HEK293T (cell line): ENCODE measurements at places on chromosomes 4 and X.
A peak's percentile ranks its signal among the peaks of the same experiment; 100 is the strongest.

DNA sequence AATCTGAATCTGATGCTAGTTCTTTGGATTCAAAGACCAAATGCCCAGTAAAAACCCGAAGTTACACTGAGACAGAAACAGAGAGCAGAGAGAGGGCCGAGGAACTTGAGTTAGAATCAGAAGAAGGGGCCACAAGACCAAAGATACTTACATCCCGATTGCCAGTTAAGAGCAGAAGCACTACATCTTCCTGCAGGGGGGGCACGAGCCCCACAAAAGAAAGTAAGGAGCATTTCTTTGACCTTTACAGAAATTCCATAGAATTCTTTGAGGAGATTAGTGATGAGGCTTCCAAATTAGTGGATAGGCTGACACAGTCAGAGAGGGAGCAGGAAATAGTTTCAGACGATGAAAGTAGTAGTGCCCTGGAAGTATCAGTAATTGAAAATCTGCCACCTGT, 309.3 kb downstream of the ANK2 start:
- no peak for DNase-seq

- DNase-seq = no peak
Measured at GRCh38 chr4:24774452-24774851, 20.9 kb upstream of the SOD3 start.

GRCh38 chr4:117692538-117692937, 341.7 kb upstream of the NDST3 start:
- DNase-seq = no peak

DNA sequence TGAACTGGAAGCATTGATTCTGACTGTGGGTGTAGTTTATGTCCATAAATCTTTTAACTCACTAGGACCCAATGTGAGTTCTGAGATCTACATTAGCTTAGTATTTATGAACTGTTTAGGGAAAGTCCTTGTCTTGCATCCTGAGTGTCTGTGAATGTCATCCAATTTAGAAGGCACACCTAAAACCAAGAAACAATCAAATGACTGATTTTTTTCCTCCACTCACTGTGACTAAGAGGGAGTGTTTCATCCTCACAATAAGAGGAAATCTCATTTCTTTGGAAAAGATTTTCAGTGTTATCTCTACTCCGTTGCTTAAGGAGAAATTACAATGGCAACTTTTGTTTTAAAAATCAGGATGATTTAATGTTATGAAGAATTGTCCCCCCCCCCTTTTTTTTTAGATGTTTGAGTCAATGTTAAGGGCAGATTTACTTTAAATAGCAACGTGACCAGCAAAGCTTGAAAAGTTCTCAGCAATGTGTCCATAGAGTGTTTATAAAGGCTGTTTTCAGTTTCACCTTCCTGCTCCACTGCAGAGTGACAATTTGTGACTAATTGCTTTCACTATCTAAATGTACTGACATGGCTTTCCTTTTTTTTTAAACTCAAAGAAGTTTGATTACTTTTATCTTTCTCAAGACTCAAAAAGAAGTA, 173.0 kb downstream of the SPCS3 start:
- no peak for DNase-seq

GRCh38 chr4:104531390-104531789, 36.7 kb upstream of the CXXC4 start:
- no peak for DNase-seq

DNA sequence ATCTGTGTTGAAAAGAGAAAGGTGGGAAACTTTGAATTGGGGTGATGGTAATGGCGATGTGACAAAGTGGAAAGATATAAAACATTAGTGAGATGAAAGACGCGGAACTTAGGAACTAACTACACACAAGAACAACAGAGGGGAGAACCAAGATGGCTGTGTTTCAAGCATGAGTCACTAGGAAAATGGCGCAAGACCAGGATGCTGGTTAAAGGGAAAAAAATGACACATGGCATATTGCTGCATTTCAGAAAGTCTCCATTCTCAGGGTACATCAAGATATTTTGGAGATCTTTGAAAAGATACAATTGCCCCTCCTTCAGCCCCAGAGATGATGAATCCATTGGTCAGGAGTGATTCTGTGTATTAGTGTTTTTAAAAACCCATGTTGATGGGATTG, 164.4 kb downstream of the FBXO8 start:
- DNase-seq = no peak

DNA sequence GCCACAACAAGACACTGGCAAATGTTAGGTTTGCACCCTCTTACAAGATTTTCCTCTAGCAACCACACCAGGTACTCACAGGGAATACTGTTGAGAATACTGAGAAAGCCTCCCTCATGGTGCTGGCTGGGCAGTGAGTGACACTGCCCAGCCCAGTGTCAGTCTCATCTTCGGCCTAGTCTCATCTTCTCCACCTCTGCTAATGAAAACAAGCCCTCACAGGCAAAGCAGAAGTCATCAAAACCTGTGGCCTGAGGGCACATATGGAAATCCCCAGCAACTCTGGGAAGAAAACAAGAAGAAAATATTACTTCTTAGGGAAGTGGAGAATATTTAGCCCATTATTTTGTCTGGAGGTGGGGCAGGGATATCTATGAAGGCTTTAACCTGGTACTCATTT, 7.9 kb upstream of the ADAM29 start:
- no peak for DNase-seq

DNA sequence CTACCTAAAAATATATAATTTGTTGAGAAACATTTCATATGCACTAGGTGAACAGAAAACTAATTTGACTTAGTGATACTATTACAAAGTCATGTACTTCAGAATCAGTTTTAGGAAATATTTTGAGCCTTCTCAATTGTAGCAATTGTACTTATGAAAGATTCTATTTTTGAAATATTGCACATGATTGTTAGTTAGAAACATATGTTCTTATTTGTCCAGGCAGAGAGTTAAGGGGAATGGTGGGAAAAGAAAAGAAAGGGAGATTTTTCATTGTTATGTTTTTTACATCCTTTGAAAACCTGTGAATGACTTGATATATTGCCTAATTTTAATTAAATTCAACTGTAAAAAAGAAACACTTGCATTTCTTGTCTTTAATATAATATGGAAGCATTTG, 66.0 kb downstream of the GLRB start:
- DNase-seq = no peak

DNA sequence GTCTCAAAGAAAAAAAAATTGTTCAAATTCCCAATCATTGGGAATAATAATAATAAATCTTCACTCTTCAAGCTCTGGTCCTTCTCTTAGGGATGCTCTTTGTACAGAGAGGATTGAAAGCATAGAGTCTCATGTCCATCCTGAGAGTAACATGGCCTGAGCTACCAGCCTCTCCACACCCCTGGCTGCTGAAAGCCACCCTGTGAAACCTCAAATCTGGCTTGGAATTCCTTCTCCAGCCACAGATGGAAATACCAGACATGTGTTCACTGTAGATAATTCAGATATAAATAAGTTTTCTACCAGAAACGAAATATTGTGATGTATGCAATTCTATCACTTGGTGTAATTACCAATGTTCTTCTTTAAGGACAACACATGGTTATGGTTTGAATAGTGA, 140.6 kb downstream of the ARSF start:
- DNase-seq = no peak

DNA sequence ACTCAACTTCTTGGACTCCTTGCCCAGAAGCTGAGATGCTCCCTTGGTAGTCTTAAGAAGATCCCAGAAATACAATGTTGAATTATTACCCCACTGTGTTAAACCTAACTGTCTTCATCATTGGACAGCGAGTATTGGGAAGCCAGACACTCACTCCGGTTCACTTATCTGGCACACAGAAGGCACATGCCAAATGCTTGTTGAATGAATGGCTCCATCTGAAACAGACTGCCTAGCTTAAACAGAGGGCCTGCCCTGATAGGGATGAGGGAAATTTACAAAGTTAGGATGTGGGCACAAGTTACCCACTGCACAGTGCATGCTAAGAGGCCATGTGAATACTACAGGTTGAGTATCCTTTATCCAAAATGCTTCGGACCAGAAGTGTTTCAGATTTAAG, 79.3 kb downstream of the RASL11B start:
- no peak for DNase-seq

DNA sequence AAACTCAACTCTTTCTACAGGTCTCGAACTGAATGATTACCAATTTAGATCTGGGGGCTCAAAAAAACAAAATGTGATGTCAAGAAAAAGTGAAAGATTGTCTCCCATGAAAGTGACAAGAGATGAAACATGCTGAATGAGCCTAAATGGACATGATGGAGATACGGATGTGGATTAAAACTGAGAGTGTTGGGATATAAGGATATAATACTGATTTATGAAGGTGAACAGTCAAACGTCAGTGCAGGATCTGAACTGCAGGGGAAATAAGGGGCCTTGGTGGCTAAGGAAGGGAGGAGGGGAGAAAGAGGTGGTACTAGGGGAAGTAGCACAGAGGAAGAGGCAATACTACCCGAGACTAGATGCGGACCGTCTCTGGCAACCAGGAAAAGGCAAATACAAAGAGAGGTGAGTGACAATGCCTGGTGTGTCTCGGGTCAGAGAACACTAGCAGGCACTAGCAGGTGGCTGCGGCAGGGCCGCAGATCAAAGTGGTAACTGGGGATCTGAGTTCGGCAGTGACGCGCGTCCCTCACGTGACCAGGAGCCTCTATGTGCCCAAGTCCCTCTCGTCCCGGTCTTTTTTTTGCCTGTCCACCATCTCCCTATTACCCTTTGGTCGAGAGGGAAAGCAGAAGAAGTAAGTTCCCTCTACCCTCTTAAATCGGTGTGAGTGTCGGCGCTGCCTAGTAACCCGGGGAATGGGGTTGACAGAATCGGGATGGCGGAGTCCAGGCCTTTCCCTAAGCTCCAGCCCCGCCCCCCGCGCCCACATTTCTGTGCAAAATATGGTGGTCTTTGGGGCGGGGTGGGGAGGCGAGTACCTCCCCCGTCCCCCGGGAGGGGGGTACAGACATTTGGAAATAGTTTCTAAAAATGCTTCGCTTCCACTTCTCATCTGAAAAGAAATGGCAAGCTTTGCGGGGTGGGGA, at the start of gene TCEAL1:
Gene TCEAL1, plus strand, starts transcription at position 590 of the 932 bp plus-strand sequence. CDS start 942 bp downstream, outside the sequence.
- peak; percentile 65 for DNase-seq

DNA sequence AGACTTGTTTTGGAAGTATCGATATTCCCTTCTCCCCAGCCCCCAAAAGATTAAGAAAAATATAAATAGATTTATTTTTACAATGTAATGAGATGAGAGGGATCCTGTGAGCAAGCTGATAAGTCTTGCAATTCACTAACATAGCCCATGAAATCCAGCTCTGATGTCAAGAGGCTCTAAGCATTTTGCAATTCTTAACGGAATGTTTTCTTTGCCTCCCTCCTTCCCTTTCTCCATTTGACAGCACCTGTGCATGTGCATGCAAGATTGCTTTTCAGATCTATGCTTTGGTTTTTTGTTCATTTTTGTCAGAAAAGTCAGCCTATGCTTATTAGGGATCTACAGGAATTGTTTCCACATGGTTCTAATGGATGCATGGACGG, 169.9 kb downstream of the SLIT2 start:
- no peak for DNase-seq

- no peak for DNase-seq
Measured at GRCh38 chr4:157372567-157372966, 152.0 kb downstream of the GRIA2 start.

- no peak for DNase-seq
Measured at GRCh38 chr4:111776561-111776960, 368.7 kb upstream of the FAM241A start.

GRCh38 chr4:108830509-108831244, 67.8 kb upstream of the ETNPPL start:
- peak; percentile 31 for DNase-seq

GRCh38 chr4:104716584-104716983, 221.9 kb upstream of the CXXC4 start:
- DNase-seq = no peak

DNA sequence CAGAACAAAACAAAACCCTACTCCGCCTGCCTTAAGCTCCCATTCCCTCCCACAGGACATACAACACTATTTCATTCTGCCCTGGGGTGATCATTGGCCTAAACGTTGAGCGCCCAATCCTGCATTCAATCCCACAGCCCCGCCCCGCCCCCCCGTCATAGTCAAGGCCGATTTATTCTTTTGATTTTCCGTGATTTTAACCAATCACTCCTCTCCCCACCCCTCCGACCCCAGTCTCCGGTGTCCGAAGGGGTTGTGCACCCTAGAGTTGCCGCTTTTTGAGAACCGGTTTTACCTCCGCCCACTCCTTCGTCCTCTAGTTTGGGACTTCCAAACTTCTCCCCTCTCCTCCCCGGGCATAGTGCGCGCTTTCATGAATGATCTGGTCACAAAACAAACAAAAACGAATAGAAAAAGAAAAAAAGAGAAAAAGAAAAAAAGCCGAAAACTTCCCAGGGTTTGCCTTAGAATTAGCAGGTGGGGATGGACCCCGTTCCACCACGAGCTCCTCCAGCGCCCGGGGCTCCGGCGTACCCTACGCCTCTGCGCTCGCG, 446 bp upstream of the UBE2A start:
- DNase-seq = peak; percentile 40

DNA sequence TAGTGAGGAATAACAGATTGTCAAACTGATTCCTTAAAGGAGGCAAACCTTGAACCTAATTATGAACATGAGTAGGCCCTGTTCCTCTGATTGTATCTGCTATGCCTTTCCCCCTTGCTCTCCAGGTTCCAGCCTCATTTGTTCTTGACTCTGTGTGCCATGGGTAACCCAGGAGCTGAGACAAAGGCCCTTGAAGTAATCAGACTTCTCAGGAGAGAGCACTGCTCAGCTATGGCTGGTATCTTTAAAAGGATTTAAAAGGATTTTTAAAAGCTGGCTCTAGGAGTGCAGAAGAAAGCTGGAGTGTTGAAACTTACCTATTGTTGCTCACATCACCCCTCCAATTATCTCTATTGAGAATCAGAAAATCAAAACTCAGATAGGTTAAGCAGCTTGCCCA, 1565.5 kb upstream of the AGA start:
- no peak for DNase-seq

DNA sequence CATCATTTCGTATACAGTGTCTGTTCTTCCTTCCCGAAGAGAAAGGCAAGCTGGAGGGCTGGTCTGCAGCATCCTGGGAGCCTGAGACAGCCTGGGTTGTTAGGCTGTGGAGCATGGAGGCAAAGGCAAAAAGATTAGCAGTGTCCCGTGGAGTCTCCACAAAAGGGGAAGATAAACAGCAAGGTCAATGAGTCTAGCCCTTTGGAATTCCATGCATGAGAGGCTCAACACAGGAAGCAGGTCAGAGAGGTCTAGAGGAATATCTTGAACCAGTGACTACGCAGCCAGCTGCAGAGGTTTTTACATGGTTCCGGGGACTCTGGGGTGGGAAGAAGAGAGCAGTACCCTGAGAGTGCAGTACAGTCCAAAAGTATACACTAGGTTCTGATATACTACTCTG, 12.2 kb upstream of the MCF2 start:
- no peak for DNase-seq

GRCh38 chrX:93259029-93259428, 414.3 kb downstream of the NAP1L3 start:
- peak; percentile 5 for DNase-seq

- DNase-seq = no peak
Measured at GRCh38 chrX:11215191-11215921, 77.9 kb upstream of the AMELX start.

GRCh38 chr4:722169-722725, 16.6 kb downstream of the PCGF3 start:
- DNase-seq = no peak

DNA sequence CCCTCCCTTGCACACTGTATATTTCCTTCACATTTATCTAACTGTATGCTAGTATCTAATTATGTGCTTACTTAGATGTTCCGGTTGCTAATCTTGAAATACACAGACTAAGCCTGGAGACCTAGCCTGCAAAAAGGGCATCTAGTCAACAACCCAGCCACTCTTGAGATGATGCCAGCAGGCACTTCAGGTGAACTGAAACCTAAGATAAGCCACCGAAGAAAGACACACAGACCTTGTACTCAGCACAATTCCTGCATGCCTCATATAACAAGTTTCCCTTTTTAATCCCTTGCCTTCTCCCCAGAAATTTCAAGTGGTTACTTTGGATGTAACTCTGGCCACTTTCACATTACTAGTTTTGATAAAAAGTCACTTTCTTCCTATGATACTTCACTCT, 2506.6 kb downstream of the ARAP2 start:
- DNase-seq = no peak
